ENCODE measurements at places on chromosomes 5 and 9.

DNA sequence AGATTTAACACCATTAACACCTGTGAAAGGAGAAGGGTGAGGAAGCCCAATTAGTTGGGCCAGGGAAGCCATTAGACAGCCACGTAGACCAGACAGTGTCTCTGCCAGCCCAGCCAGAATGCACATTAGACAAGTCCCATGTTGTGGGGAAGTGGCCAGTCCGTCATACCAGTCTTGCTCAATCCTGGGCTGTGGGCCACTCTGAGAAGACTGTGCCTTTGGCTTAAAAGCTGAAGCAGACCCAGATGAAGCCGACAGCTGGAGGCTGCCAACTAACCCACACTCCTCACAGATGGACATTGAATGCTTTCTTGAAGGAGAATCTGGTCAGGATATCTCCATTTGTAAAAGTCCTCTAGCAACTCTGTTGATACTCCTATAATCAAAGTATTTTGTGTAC lies 128.5 kb downstream of the CHSY3 start:
- no peak for DNase-seq

DNA sequence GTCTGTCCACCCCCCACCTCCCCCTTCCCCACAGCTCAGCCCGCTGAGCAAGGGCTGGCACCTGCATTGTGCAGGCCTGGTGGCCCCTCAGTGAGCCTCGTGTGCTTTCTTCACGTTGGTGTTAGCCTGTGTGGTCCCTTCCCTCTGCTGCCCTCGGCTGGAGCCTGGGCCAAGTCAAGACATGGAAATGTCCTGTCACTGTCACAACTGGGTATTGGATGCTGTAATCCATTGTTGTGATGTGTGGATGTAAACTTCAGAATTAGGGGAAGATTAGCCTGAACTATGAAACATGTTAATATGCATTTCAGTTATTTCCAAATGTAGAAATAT lies 103.9 kb downstream of the TRIO start:
- DNase-seq: no peak

DNA sequence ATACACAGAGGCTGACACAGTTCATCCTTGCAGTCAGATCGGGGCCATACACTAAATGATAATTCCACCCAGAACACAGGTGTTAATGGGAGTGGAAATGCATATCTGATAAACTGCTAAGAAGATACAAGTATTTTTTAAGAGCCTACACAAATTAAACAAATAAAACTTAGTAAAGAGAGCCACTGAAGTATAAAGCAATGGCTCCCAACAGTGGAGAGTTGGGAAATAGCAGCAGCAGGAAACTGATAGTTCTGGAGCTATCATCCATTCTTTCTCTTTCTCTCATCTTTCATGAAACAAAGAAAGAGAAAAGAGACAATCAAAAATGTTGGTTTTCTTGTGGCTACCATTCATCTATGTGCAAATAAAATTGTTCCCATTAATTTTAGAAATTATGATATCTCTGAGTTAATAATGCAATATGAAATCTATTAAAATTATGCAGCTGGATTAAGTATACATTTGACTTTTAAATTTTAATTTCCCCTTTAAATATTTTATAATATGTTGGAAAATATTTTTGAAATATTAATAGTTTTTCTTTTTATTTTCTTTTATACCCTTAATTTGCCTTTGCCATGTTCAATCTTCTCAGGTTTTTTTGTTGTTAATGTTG lies 120.8 kb downstream of the EMB start:
- no peak for DNase-seq

- DNase-seq: no peak
Observed at GRCh38 chr9:81874931-81875330, 53.3 kb upstream of the SPATA31D4 start.

GRCh38 chr5:79955356-79955895 lies 35.6 kb downstream of the MTX3 start:
- no peak for DNase-seq

Measured in GM20000 (cell line).